ENCODE measurements at places on chromosomes 12 and 14.

GRCh38 chr12:131209082-131210070 is 255.7 kb downstream of the ADGRD1 start:
- no peak for DNase-seq

DNA sequence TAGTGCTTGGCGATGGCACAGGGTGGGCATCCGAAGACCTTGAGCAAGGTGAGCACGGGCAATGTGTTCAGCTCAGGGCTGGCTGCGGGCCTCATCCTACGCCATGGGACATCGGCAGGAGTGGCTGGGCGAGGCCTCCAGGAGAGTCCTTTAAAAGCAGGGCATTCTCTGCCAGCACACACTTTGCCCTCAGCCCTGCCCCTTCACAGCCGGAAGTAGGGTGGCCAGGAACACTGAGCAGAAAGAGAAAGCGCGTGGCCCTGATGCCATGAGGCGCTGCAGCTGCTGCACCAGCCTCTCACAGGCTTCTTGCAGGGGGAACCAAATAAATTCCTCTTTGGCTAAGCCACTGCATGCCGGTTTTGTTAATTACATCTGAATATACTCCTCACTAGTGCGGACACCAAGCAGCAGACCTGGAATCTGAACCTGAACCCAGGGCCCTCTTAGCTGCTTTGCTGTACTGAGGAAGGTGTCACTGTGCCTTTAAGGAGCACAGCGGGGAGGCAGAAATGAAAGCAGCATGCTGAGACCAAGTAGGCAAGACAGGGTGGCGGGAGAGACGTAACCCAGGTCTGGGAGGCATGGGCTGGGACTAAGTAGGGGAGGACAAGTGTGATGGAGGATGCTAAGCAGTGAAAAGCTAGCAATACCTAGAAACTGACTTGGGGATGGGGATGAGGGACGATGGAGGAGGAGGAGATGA is 155.2 kb downstream of the TTC7B start:
- DNase-seq = no peak

- DNase-seq = peak; percentile 67
Observed at GRCh38 chr12:74317078-74317601, 220.5 kb upstream of the ATXN7L3B start.

- peak; percentile 75 for DNase-seq
Observed at GRCh38 chr14:78848234-78848820, 678.2 kb downstream of the NRXN3 start.

- DNase-seq = no peak
Observed at GRCh38 chr12:131764738-131765137, 53.8 kb downstream of the SFSWAP start.

DNA sequence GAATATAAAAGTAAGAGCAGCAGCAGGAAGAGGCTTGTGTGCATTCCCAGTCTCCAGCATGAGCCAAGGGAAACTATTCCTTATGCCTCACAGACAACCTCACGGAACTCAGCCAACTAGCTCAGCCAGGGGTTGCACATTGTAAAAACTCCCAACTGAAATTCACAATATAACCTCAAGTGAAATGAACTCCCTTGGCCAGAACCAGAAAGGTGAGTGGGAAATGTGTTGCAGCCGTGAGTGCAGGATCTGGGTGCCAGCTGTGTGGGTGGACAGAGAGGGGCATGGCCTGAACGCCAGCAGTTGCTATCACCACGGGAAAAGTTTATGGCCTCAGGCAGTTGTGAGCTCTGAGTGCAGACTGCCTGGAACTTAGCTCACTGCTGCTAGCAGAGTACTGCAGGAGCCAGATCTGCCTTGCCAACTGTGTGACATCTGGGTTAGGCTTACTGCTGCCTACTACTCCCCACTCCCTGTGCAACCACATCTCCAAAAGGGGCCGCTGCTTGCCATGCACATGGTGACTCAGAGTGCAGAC is 2.3 kb upstream of the CLEC1A start:
- peak; percentile 54 for DNase-seq

DNA sequence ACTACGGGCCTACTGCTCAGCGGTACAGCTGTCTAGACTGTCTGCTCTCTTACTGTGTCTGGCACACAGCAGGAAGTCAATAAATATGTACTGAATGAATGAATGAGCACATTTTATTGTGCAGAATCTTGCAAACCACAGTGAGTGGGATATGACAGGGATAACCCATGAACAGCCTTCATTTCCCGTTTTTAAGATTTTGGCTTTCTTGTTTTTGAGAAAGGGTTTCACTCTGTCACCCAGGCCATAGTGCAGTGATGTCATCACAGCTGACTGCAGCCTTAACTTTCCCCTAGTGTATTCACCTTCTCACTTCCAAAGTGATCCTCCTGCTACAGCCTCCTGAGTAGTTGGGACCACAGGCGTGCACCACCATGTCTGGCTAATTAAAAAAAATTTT is 203.1 kb downstream of the AEBP2 start:
- DNase-seq = no peak

DNA sequence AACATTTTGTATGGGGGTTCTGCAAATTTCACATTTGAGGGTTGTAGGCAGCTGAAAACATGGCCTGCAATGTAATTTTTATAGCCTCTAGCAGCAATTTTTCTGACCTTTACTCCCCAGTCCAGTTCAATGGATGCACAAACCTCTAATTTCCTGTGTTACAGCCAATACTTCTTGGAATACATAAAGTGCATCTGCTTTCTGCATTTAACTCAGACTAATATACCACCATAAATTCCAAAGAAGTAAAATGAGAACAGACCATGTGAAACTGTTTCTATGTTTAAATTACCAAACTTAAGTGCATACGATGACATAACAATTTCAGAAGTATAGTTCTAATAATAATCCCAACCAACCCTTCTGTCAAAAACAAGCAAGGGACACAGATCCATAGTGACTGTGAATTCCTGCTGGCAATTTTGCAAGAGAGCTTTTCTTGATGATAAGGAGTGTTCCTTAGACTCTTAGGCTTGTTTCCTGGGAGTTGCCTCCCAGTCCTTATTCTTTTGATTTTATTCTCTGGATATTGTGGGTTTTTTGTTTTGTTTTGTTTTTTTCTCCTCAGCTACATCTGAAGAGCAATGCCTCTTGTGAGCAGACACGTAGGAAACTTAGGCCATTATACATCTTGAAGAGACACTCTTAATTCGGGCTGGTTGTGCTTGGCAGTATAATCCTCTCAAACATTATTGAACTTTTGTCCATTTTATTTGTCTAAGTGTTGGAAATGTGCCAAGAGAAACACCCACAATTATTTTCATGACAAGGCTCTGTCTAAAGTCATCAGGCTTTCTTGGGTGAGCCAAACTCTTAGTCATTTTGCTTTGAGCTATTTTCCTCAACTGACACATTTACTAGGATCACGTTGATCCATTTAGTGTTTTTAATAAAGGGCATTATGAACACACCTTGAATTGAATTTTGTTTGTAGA is 51.3 kb upstream of the RERGL start:
- DNase-seq = no peak

GRCh38 chr12:47065546-47065945 is 13.9 kb upstream of the PCED1B start:
- DNase-seq = no peak

GRCh38 chr12:129848876-129849275 is 54.9 kb downstream of the TMEM132D start:
- DNase-seq = no peak

GRCh38 chr12:46269429-46270241 is 792 bp upstream of the SLC38A1 start:
- DNase-seq = peak; percentile 76

GRCh38 chr14:64990296-64990695 is 3.6 kb downstream of the FNTB start:
- no peak for DNase-seq

DNA sequence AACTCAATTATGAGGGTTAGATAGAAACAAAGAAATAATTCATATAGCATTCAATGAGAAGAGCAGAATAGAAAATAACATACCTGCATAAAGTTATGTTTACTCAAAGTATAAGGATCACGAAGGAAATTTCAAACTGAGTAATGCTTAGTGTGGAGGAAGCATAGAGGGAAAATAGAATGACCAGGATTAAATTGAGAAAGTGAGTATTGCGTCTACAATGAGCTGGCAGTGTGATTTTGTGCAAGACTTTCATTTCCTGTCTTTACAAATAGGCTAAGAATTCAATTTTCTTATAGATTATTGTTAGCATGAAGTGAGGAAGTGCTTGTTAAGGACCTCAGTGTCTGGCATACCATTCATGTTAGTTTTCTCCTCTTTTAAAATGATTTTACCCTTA is 12.0 kb downstream of the ADGRD1 start:
- DNase-seq = no peak

DNA sequence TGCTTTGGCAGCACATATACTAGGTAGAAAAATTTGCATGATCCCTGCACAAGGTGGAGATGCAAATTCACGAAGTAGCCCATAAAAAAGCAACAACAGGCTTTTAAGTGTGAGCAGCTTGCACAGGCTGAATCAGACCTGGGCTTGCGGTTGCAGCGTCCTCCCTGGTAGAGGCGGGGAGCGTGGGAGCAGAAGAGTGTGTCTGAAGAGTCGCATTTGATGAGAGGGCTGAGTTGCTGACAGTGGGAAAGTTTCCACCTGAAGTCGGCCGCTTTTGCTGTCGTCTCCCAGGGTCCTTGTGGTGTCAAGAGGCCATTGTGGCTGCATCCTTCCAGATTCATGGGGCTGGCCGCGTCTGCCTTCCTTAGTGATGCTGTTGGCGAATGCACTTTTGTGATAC is 6.2 kb downstream of the AACS start:
- DNase-seq = no peak

DNA sequence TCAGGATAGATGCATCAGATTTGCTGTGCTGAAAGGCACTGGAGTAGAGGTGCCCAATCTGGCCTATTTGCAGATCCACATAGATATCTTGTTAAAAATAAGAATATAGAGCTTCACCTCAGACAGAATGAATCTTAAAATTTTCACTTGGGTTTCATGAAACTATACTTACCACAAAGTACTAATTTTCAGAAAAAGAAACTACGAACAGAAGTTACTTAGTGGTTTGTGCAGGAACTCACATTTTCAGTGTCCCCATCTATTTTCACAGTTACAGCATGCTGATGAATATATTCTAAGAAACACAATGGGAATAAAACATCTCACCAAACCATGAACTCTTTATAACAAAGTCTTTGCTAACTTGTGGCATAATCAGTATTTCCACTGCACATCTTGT is 449.4 kb downstream of the RERGL start:
- DNase-seq = no peak

- no peak for DNase-seq
Observed at GRCh38 chr14:66225337-66225736, 260.8 kb upstream of the CCDC196 start.

GRCh38 chr14:95557832-95558231 is 23.0 kb downstream of the GLRX5 start:
- DNase-seq = no peak

DNA sequence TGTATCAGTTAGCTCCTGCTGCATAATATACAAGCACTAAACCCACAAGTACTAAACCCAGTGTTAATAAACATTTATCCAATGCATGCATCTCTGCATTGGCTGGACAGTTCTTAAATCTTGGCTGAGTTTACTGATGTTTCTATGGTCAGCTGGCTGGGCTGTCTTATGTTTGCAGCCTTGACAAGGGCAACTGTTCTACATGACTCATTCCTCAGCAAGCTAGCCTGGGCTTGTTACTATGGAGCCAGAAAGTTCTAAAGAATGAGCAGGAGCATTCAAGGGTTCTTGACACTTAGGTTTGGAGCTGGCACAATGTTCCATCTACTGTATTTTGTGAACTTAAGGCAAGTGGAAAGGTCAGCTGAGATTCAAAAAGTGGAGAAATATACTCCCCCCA is 199.1 kb downstream of the GLT1D1 start:
- no peak for DNase-seq

GRCh38 chr12:54216797-54217661 is 28.2 kb upstream of the SMUG1 start:
- peak; percentile 97 for DNase-seq

DNA sequence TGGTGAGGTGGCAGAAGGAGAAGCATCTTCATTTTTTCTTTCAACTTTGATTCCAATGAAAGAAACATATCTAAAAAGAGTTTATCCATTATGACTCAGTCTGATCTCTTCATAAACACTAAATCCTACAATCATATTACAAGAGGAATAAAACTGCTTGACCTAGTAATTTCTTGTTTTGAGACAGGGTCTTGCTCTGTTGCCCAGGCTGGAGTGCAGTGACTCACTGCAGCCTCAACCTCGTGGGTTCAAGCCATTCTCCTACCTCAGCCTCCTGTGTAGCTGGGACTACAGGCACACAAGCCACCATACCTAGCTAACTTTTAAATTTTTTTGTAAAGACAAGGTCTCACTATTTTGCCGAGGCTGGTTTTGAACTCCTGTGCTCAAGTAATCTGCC is 147.2 kb downstream of the NDUFA12 start:
- DNase-seq = no peak

GRCh38 chr12:125402874-125403789 is 337.9 kb downstream of the AACS start:
- peak; percentile 87 for DNase-seq

DNA sequence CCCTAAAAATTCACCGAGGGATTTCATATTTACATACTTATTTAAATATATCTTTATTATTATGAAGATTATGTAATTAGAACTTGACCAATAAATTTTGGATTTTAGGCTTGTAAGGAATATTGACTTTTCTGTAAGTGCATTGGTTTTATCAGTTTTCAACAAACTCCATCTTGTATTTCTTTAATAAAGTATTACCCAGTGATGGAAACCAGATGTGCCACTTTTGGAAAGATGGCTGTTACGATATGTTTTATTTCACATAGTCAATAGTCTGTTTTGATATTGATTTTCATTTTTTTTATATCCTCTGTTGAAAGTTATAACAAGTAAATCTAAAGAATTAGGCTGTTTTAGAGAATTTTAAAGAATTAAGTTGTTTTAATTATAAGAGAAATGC is 1.8 kb downstream of the MON2 start:
- no peak for DNase-seq

DNA sequence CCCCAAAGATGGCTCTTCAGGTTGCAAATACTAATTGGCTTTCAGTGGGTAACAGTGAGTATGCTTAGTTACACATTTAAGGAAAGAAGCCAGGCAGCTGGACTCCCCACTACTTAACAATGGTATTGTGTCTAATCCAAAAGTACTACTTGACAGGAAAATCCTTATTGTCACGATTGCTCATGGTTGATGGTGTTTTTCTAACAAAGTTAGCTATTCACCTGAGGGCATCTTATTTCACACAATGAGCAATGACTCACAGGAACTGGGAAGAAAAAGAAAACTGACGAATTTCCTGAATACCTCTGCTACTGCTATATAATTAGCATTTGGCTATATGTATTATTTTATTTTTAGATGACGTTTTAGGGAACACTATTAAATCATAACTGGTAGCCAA is 33.4 kb upstream of the ALG10 start:
- DNase-seq = peak; percentile 25

- no peak for DNase-seq
Observed at GRCh38 chr12:123984903-123985302, 11.9 kb downstream of the ZNF664 start.

Data from mesendoderm (in vitro differentiated cells).